AML-193 (cell line): ENCODE measurements at places on chromosomes 11 and 22.

- DNase-seq = no peak
Measured at GRCh38 chr22:47582067-47582466, 819.6 kb downstream of the TBC1D22A start.

GRCh38 chr22:35539487-35539886, 1.1 kb upstream of the RASD2 start:
- no peak for DNase-seq

- no peak for DNase-seq
Measured at GRCh38 chr11:122308226-122308625, 192.2 kb upstream of the BLID start.

DNA sequence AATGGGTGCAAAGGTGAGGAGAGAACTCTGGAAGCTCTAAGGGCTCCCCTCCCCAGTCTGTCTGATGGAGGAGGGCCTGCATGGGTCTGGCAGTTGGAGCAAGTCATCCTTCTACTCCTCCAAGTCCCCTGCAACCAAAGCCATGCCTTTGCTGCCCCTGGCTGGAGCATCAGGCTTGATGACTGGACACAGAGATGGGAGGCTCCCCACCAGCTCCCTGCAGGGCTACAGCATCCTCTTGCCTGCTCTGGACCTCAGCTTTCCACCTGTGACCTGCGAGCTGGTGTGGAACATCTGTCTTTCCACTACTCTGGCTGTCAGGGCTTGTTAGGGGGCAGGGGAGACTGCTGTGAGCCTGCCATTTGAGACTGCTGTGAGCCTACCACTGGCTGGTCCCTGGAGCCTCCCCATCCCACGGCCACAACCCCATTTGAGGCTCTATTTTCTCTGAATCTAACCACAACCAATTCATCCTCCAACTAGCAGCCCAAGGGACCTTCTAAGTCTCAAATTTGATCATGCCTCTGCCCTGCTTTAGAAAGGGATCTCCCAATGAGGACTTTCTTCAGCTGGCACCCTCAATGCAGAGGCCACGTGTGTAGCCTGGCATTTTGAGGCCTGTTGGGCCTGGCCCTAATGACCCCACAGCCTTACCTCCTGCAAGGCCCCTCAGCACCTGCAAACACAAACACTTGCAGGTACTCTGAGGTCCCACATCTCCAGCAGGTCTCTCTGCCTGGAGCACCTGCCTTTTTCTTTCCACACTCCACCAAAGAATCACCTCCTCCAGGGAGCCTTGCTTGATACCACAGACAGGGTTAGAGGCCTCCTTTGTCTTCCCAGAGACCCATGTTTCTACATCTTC, 9.9 kb downstream of the P2RY6 start:
- DNase-seq = no peak

- DNase-seq = no peak
Measured at GRCh38 chr11:32196137-32196536, 105.3 kb downstream of the RCN1 start.

DNA sequence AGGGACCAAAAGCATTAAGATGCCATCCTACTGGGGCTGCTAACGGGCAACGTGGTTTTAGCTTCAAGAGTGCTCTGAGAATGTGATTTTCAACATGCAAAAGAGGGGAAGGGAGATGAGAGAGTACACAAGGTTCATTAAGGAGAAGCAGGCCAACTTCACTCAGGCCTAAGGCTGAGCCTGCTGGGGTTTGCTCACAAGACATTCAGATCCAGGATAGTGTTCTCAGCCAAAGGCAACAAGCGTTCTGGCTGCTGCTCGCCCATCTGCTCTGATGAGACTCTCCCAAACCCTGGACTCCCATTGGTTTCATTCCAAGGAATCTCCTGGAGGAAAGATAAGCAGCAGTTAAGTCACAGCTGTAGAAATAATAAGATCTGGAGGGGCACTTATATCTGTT, 23.6 kb upstream of the UPB1 start:
- DNase-seq = no peak

DNA sequence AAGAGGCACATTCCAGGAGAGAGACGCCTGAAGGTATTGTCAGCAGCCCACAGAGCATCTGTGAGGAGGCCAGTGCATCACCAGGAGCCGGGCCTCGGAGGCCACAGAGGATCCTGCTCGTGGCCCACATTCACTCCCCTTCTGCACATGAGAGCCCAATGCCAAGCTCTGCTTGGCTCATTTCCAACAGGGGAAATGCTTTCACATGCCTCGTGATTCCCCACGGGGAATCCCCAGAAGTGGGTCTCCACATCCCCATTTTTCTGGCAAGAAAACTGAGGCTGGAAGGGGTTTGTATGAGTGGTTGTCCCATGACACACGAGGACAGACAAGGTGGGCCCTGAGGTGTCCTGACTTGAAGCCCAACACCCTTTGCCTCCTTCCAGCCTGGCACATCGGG, 34.4 kb downstream of the TP53I11 start:
- no peak for DNase-seq

DNA sequence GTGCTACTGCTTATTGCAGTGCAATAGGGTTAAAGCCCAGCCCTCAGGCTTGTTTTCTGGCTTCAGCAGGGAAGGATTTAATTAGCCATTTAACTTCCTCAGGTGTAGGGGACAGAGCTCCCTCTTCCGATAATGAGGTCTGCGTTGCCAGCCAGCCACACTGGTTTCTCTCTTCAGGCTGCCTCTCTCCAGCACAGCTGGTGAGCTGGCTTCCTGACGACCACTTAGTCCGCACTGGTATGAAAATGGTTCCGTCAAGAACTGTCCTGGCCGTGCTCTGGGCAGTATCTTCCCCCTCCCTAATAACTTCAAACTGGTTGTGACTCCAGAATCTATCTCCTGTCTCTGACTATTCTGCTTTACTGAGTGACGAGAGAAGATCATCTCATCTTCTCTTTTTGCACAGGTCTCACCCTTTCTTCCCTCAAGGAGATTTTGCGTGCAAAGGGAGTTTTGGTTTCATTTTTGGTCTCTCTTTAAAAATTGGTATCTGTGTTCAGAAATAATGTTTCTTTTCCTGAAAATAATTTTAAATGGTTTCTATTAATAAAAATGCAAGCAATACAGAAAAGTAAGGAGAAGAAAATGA, 49.2 kb downstream of the CNTN5 start:
- DNase-seq = no peak

- DNase-seq = no peak
Measured at GRCh38 chr11:10823152-10823579, 14.4 kb upstream of the EIF4G2 start.

DNA sequence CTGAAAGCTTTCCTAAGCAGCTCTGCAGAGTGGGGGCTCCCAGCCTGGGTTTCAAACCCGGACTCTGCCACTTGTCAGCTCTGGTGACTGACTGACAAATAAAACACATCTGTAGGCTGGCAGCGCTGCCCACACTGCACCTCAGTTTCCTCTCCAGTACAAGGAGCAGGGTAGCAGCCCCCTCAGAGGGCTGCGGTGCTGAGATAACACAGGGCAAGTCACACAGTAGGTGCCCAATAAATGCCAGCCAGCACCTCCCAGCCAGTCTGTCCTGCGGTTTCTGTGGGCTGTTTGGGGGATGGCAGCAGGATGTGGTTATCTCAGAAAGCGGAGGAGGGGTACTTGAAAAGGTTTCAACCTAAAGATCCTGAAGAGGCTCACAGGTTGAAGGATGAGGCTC, 1.5 kb downstream of the SYT12 start:
- DNase-seq = no peak

GRCh38 chr11:46918083-46918787, at the start of gene LRP4:
Gene LRP4, minus strand, starts transcription at chr11:46918550. Its CDS starts 171 bp downstream, at chr11:46918379.
- DNase-seq = no peak

GRCh38 chr11:112321501-112322172, 61.0 kb upstream of the PLET1 start:
- peak; percentile 91 for DNase-seq

DNA sequence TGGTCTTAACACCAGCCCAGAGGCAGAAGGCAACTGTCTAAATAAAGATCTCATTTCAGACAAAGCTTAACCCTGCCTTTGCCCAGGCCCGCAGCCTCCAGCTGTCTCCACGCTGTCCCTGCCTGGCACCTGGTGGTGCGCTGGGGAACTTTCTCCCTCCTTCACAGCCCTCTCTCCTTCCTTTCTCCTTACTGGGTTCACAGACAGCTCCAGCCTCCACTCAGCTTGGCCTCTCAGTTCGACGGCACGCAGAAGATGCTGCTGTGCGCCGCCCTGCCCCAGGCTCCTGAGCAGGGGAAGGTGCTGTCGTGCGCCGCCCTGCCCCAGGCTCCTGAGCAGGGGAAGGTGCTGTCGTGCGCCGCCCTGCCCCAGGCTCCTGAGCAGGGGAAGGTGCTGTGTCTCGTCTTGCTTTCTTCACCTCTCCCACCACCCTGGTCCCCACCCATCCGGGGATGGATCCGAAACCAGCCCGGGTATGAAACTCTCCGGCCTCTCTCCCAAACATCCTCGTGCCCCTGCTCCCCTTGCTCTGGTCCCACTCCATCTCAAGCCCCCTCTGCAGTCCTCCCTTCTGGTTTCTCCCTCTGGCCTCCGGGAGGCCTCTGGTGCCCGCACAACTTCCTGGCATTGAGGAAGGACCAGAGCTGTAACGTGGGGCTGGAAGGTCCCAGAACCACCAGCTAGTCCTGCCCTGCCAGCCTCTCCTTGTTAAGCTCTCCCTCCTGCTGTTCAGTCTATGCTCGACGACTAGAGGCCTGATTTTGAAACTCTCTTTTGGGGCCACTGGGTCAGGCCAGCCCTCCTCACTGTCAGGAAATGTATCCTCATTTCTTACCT, 22.9 kb upstream of the JAM3 start:
- DNase-seq = no peak

GRCh38 chr11:36467012-36467411, 43.1 kb downstream of the TRAF6 start:
- peak; percentile 30 for DNase-seq

- DNase-seq = no peak
Measured at GRCh38 chr22:36197514-36198146, 4.0 kb downstream of the APOL4 start.

- no peak for DNase-seq
Measured at GRCh38 chr11:80626721-80627120, 1185.9 kb upstream of the TENM4 start.

- DNase-seq = no peak
Measured at GRCh38 chr11:77851503-77851902, 30.6 kb downstream of the AAMDC start.

DNA sequence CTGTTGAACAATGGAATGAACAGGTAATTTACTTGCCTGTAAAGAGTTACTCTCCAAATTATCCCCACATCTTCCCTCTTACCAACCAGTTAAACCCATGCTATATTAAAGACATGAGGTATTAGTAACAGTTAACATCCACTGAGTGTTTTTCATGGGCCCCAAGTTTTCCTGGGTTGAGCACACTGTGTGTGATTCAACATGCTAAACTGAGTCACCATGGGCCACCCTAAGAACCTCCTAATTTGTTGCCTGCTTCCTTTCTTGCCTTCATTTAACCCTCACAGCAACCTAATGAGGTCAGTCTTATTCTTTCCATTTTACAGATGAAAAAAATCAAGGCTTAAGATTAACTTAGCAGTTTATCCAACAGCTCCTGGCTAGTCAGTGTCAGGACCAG, 51.0 kb downstream of the GALNT18 start:
- no peak for DNase-seq

DNA sequence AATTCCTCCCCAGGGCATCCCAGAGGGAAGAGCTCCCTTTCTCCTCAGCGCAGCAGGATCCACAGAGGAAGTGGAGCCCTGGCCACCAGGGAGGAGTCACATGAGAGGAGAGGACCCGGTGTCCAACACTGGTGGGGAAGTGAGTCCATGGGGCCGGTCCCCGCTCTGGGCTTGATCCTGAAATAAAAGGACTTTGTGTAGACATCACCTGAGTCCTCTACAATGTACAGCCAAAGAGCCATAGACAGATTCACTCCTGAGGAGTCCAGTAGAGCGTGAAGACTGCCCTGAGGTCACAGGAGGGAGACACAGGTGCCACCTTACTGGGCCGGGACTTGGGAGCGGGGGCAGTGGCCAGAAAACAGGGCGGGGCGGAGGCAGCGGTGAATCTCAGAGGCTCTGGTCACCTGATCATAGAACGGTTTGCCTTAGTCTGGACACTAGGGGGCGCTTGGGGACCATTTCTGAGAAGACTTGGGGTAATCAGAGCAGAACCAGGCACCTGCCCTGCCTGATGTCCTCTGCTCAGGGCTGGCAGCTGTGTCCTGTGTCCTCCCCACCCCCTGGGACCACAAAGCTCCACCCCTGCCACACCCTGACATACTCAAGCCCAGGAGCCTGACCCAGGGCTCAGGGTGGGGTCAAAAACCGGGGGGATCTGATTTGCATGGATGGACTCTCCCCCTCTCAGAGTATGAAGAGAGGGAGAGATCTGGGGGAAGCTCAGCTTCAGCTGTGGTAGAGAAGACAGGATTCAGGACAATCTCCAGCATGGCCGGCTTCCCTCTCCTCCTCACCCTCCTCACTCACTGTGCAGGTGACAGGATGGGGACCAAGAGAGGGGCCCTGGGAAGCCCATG, 112.7 kb downstream of the VPREB1 start:
- peak; percentile 71 for DNase-seq

GRCh38 chr11:72578566-72578965, 95.7 kb downstream of the PDE2A start:
- no peak for DNase-seq

DNA sequence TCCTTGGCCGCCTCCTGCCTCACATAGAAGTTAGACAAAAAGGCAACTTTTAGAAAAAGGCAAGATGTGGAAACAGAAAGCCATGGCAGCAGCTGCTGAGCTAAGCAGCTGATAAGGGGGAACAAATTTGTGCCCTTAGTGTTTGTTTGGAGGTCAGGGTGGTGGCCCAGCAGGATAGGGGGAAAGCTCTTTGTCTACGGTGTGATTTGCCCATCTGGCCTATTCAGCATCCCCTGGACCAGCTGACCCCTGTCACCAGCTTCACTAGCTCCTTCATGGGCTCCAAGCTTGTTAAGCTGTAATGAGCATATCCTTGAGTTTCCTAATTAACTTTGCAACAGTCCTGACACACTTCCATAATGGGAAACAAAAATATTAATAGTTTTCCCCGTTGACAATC, 5.9 kb upstream of the ME3 start:
- no peak for DNase-seq

- DNase-seq = no peak
Measured at GRCh38 chr11:119175493-119176077, 7.1 kb downstream of the NLRX1 start.

- no peak for DNase-seq
Measured at GRCh38 chr11:1883346-1884302, 8.1 kb downstream of the PRR33 start.

- DNase-seq = no peak
Measured at GRCh38 chr22:24185001-24185500, 3.8 kb downstream of the SUSD2 start.
